ENCODE measurements at places on chromosomes 6 and 20.

DNA sequence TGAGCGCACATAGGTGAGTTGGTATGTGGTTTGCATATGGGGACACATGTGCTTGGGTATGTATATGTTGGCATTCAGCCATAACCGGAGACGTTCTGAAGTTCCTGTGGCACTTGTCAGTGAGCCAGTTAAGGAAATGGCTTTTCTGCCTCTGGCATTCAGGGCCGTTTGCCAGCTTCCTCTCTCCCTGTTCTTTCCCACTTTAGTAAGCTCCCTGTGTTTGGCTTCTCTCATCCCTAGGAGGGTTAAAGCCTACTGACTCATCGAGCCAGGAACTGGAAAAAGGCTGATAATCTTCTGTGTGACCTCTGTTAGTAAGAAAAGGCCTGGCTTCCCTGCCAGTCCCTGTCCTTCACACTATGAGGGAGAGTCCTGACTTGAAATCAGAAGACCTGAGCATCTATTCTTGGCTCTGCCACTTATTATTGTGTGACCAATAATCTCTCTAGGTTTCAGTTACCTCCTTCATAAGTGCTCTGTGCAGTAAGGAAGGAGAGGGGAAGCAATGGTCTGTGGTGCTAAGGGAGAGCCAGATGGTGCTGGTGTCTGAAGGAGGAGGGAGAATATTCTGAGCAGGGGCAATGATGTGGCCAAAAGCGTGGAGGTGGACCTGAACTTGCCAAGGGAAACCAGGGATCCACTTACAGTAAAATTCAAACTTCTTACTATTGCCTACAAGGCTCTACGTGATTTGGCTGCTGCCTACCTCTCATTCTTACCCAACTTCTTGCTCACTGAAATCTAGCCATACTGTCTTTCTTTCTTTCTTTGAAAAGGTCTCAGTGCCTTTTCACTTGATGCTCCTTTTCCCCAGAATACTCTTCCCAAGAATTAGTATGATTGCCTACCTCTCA lies 31.4 kb downstream of the ACSS2 start:
- DNase-seq: peak; percentile 94

DNA sequence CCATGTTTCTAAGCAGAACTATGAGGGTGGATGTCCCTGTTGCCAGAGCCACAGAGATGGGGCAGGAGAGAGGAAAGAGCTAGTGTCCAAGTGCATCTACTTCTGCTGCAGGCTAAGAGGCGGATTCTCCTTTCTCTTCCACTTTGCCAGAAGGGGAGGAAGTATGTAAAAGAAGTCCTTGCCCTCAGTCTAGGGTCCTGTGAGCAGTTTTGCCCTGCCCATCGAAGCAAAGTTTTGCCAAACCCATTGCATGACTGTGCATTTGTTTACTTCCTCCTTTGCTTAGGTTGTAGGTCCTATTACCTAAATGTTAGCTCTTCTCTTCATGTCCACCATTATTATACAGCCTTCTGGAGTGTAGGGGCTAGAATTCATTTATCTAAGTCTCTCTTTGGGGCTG lies 106.2 kb upstream of the ARMC2 start:
- DNase-seq: no peak

- DNase-seq: no peak
These were observed 7.4 kb upstream of the TRIM39 start for GRCh38 chr6:30319146-30319835.

DNA sequence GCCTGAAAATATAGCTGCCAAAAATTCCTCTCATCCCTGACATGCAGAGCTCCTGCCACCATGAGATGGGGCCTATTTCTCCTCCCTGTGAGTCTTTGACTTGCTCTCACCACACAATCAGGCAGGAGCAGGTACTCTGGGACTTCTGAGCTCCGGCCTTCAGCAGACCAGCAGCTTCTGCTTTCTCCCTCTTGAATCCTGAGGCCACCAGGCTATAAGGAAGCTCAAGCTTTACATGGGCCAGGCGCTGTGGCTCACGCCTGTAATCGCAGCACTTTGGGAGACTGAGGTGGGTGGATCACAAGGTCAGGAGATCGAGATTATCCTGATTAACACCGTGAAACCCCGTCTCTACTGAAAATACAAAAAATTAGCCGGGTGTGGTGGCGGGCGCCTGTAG lies 238.7 kb upstream of the RREB1 start:
- DNase-seq: no peak

- no peak for DNase-seq
These were observed 7.7 kb downstream of the ZHX3 start for GRCh38 chr20:41309817-41310216.

DNA sequence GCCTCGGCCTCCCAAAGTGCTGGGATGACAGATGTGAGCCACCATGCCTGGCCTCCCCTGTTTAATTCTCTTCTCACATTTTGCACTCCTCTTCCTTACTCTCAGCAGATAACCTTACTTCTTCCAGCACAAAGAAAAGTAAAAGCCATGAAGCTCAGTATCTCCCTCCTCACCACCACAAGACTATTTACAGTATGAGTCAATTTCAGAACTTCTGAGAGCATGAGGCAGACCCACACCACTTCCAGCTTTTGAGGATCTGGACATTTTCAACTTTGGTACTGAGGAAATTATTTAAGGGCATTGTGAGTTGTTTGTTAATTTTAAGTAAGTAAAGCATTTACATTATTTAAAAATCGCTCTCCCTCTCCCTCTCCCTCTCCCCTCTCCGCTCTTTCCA lies 8.0 kb upstream of the SNX3 start:
- no peak for DNase-seq

DNA sequence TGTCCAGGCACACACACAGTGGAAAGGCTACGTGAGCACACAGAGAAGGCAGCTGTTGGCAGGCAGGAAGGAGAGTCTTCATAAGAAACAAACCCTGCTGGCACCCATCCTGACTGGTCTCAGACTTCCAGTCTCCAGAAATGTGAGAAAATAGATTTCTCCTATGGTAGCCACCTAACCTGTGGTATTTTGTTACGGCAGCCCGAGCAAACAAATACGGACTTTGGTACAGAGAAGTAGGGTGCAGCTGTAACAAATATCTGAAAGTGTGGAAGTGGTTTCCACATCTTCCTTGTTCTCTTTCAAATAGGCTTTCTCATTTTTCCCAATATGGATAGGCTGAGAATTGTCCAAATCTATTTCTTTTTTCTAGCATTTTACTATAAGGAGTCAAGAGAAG lies 94.6 kb downstream of the ADGB start:
- DNase-seq: no peak

DNA sequence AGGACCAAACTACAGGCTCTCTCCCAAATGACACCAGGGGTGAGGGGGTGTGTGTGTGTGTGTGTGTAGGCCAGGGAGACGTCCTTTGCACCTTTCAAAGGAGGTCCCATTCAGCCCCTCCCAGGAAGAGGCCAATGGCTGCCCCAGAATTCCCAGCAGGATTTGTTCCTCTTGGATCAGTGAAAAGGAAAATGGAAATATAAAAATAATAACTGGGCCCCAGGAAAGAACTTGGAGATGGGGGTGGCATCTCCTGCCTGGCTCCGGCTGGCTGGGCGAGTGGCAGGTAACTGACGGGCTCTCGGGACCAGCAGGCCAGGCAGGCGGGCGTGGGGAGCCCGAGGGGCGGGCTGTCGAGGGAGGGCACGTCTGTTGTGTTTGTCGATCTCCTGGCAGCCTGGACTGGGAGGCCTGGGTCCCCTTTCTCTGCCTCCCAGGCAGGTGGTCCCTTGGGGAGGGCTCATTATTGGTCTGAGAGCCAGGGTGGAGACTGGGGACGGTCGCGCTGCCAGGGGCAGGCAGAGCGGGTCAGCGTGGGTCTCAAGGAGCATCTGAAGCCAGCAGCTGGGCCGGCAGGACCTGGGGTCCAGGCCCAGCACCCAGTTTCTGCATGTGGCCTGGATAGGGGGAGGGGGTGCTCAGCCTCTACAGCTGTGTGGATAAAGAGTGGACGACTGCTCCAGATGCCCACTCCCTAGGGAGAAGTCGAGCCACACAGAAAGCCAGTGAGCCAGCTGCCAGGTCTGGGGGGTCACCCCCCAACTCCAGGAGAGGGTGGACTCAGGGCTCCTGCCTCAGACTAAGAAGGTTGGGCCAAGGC lies 3.1 kb downstream of the NOL4L start:
- DNase-seq: no peak

- DNase-seq: peak; percentile 55
These were observed 33.4 kb upstream of the SLC22A1 start for GRCh38 chr6:160088069-160088783.

All from SK-MEL-5 (cell line).